ENCODE measurements at places on chromosomes 7 and 10.

GRCh38 chr7:69800495-69800894 lies 202.2 kb downstream of the AUTS2 start:
- no peak for DNase-seq

DNA sequence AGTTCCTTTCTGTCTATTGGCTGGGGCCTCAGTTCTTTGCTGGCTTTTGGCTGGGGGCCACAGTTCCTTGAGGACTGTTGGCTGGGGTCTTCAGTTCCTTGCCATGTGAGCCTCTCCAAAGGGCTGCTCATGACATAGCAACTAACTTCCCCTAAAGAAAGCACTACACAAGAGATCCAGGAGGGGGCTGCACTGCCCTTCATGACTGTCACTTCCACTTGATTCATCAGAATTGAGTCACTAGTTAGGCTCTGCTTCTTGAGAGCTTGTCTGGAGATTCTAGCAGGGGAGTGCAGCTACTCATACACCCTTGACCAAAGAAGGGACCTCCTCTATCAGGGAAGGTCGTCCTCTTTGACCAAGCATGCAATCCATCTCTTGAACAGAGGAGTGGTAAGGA lies 38.0 kb upstream of the MKX start:
- DNase-seq, result peak; percentile 60

- DNase-seq, result no peak
Observed at GRCh38 chr7:121876656-121877500, 3.9 kb downstream of the PTPRZ1 start.

- DNase-seq, result no peak
Observed at GRCh38 chr7:142865766-142866165, 10.9 kb downstream of the EPHB6 start.

GRCh38 chr7:149284850-149285585 lies 23.0 kb downstream of the ZNF783 start:
- DNase-seq, result peak; percentile 72

All from SW 1271 (cell line).